Right ventricle myocardium superior (tissue), 1 donor: ENCODE measurements at places on chromosomes 11 and 22. TPM values are rescaled to one million over a fixed set of nuclear protein-coding genes. Genes with fewer than 3 reads are reported as not detected.

Gene CBX7
- total RNA-seq, result 69.9 TPM

Gene SLC22A12
- not detected for total RNA-seq

Gene SCGB2A2
- total RNA-seq, result not detected

Gene SLC39A13
- total RNA-seq, result 34.5 TPM

Gene RAPSN
- total RNA-seq, result 6.7 TPM

Gene GLYATL1
- not detected for total RNA-seq

Gene PLEKHB1
- 13.7 TPM for total RNA-seq

Gene SMTN
- 256 TPM for total RNA-seq

Gene MIOX
- total RNA-seq, result not detected

- no peak for DNase-seq
Observed at GRCh38 chr22:31957970-31958594, 13.7 kb downstream of the YWHAH start.

- peak; percentile 82 for DNase-seq
Observed at GRCh38 chr11:128686745-128687177, 7.1 kb upstream of the FLI1 start.

- DNase-seq, result no peak
Observed at GRCh38 chr11:94423507-94423906, 22.3 kb upstream of the GPR83 start.

- peak; percentile 42 for DNase-seq
Observed at GRCh38 chr11:1074244-1075221, at the start of gene MUC2. MUC2 (plus strand) TSS chr11:1074874.

GRCh38 chr11:60880643-60881282, 13.4 kb downstream of the ZP1 start:
- no peak for DNase-seq

- DNase-seq, result no peak
Observed at GRCh38 chr11:91173701-91174100, 950.9 kb upstream of the CHORDC1 start.

DNA sequence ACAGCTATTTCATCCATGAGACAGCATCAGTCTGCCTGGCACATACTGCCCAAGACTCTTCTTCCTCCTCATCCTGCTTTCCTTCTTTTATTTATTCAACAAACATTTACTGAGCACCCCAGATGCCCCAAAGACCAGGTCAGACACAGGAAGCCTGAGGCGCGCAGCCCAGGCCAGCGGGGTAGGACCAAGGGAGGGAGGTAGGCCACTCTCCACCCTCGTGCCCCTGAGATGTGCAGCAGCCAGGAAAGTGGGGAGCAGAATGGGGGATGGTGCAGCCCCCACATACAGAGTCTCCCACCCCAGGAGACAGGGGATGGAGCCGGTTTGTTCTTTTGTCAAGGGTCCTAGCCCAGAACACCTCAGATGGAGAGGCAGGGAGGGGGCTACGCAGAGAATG, 4.2 kb upstream of the IL2RB start:
- DNase-seq, result no peak

DNA sequence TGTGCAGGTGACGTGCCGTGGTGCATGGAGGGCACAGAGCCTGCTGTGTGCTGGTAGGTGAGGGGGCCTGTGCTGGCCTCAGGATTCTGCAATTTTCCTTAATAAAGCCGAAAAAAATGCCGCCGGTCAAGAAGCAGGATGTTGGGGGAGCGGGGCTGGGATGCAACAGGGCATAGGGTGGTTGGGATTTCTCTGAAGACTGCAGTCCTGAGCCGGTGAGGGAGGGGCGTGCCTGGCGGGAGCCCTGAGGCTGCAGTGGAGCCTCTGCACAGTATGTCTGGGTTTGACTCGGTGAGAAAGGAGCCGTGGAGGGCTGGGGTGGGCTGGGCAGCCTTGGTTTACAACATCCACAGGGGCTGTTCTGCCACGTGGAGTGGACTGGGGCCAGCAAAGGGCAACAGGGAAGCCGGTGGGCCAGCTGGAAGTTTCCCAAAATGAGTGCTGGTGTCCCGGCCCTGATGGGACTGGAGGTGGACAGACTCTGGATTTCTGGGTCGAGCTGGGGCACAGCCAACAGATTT, 1.3 kb downstream of the CDHR5 start:
- DNase-seq, result no peak
